ENCODE measurements at places on chromosomes 6 and 20.
A peak's percentile ranks its signal among the peaks of the same experiment; 100 is the strongest.

DNA sequence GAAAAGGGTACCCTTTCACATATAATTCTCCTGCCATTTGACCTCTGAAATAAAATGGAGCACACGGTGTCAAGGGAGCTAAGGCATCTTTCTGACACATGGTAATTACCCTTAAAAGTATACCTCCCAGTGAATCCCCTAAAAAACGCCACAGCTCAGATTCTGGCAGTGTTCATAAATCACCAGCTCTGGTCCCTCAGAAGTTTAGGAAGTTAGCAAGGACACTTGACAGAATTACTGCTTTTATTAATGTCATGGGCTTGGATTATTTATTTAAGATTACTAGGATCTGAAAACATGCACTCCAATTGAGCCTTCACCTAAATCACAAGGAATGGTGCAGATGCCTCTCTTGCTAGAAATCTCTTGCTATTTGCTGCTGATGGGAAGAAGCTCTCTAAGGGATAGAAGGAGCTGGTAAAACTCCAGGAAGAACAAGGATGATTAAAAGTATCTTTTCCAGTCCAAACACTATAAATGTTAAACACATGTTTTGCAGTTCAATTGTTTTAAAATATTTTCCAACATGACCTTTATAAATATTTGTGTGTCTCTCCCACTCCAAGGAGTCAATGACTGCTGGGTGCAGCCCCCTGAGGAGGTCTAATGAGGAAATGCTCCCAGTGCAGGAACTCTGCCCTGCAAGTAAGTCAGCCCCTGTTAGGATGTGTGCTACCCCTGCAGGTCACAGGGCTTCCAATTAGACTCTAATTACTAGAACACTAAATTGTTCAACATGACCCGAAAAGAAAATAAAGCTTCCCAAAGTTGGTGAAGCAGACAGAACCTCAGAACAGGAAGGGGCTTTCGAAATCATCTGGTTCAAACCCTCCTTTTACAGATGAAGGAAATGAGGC is 230.3 kb downstream of the TFAP2A start:
- DNase-seq: peak; percentile 8

- peak; percentile 88 for DNase-seq
Measured at GRCh38 chr20:4014031-4014474, 1.3 kb downstream of the RNF24 start.

DNA sequence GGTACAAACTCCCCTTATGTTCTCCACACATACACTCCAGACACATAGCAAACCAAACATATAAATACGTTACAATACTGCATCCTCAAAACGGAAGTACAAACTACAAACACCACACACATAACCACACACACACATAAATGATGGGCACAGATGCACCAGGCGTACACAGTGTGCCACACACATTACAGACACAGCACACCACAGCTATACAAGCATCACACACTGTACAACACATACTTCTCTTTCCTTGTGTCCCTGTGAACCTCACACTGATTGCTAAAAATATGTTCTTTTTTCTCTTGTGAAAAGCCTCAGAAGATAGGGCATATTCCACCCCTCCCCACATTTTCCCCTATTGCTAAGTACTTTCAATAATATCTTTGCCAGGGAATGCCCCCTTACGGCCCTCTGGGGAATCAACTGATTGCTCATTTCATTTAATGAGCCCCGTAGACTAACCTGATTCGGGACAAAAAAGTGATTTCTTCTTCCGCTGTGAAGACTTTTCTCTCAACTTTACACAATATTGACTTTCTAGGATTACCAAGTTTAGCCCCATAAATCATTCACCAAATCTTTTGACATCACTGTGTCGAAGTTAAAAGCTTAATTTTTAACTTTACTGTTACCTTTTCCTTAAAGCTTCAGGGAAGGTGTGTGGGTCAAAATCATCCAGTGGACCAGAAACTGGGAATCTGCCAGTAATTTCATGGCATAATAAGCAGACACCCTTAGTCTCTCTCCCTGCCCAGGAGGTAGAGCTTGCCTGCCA is at the start of gene SLC17A1:
TSS of gene SLC17A1 (minus strand) at position 521 of the 775 bp plus-strand sequence. CDS start 1,495 bp downstream, outside the sequence.
- no peak for DNase-seq

DNA sequence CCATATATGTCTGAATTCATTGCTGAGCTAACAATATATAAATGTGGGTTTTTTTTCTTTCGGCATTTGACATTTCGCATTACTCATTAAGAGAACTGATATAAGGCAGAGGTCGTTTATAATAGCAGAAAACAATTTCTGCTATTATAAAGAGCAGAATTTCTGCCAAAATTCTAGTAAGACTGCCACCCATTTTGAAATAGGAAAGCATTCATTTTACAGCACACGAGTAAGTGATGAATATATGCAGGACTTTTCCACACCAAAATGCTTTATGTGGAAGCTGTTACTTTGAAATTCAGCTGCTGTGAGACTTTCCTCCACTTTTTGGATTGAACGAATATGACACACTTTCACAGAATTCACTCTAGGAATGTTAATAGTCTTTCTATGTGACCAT is 610.9 kb upstream of the MAN1A1 start:
- no peak for DNase-seq

DNA sequence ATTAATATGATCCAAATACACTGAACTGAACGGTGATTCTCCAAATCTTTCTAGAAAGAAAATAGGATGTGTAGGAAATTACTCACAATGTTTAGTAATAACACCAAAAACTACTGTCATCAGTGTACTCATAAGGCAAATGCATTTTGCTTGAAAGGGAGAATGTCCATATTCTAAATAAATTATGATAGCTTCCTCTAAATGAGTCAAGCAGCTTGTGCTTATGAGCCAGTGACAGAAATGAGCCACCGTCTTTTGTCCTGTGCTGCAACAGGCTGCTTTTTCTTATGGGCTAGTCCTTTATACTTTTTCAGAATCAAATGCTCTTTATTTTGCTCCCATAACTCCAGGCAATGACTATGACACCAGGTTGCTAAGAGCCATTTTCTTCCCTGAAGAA is 4.5 kb upstream of the ZNF451 start:
- no peak for DNase-seq

DNA sequence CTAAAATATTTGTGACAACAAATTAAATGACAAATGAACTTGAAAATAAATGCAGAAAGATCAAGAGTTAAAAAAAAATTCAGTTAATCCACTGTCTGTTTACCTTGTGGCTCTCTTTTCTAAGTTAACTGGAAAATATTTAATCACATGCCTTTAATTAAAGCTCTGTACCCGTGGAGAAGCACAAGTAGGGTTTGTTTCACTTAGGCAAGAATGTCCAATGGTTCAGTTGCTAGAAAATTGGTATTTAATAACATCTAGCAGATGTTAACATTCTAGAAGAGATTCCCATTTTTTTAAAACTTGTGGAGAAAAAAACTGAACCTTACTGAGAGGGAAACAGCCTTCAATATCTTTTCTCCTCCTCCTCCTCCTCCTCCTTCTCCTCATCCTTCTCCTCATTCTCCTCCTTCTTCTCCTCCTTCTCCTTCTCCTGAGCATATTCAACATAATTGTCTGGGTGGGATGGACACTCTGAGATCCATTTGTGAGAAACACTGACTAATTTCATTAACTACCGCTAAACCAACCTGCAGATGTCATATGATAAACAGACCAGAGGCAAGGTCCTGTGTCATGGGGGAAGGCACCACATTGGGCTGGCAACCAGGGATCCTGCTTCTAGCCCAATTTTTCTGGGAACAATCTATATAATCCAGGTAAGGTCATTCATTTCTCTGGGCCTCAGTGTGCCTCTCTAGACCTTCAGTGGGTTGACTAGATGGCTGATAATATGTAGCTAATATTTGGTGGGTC is 44.1 kb upstream of the AKIRIN2 start:
- DNase-seq: no peak

DNA sequence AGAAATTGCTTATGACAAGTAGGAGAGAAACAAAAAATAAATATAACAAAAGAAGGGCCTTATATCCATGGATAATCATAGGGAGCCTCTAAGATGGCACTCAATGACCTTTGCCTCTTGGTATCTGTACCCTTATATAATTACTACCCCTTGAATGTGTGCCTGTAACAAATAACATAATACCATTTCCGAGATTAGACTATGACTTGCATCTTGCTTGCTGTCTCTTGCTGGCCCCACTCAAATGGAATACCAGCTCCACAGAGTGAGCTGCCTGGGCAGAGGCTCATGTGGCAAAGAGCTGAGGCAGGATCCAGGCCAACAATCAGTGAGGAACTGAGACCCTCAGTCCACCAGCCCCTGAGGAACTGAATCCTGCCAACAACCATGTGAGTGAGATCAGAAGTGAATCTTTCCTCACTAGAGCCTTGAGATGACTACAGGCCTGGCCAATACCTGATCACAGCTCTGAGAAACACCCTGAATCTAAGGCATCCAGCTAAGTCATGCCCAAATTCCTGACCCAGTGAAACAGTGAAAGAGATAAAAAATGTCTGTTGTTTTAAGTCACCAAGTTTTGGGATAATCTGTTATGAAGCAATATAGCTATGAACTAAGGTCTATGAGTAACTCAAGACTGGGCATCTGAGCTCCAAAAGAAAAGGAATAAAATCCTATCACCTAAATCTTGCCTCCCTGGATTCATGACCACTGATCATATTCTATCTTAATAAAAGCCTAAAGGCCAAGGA is 5.5 kb downstream of the KATNA1 start:
- DNase-seq: no peak

GRCh38 chr6:41705996-41706835 is 29.2 kb downstream of the TFEB start:
- DNase-seq: peak; percentile 69

DNA sequence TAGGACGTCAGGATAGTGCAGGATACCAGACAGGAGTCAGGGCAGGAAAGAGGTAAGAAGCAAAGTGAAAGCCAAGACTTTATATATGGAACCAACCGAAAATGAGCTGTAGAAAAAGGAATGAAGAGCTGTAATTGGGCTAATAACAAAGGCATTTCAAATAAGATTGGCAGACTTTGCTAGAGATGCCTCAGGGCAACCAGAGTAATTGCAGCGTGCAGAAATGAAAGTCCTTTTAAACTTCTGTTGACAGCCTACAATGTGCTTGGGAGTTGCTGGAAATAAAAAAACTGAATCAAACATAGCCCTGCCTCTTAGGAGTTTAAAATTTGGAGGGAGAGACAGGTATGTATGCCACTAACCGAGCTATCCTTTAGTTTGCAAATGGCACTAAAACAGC is 56.4 kb upstream of the NKX2-4 start:
- no peak for DNase-seq

- DNase-seq: no peak
Measured at GRCh38 chr6:44034931-44035345, 92.3 kb downstream of the MRPL14 start.

DNA sequence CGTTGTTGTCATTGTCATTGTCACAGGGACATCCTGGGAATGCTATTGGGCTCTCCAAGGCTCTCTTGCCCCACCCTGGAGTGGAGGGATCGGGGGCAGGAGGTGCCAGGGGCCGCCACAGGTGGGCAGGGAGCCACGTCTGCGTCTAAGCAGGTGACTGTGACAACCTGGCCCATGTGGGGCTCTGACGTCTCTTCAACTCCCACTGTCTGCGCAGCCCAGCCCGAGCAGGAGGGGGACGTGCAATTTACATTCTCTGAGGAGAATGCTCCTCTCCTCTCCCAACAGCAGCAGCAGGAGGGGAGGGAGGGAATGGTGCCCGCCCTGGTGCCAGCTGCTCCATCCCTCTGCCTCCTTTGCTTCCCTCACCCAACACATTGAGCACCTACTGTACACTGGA is 50.1 kb downstream of the GRM4 start:
- DNase-seq: no peak

DNA sequence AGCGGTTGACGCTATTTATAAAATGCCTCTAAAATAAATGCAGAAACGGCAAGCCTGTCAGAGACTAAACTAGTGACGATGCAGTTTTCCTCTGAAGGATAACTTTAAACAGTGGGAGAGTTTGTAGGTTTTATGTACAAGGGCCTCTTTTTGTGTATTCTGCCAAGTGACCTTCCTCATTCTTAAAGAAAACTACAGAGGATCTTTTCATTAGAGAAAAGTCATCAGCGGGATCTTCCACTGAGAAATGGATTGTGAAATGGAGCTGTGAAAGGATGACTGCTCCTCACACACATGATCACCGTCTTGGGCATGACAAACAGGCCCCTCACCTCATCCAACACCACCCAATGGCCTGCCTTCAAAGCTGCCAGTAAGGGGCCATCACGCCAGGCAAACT is 89.0 kb upstream of the LYRM2 start:
- no peak for DNase-seq

GRCh38 chr20:32621071-32621890 is 36.1 kb upstream of the NOL4L start:
- no peak for DNase-seq

GRCh38 chr6:15458021-15458459 is 204.8 kb downstream of the DTNBP1 start:
- no peak for DNase-seq

DNA sequence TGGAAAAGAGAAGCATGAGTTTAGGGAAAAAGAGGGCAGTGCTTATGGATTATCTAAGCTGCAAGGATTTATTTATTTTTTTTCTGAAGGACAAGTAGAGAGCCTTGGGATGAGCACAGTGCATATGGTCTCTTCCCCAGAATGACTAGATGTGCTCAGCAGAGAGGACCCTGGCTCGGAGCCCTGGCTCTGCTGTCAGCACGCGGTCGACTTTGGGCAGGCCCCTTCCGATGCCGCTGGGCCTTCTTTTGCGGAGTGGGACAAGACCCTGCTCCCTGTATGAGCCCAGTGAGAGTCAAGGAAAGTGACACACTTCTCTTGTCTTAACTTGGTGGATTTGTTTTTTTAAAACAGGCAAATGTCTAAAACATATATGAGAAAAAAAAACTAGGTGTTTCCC is 51.4 kb downstream of the LRRC1 start:
- DNase-seq: no peak

GRCh38 chr20:23050076-23050838 is 785 bp upstream of the THBD start:
- no peak for DNase-seq

GRCh38 chr20:12970372-12970821 is 38.4 kb upstream of the SPTLC3 start:
- peak; percentile 25 for DNase-seq

GRCh38 chr20:20668639-20669038 is 43.8 kb downstream of the RALGAPA2 start:
- no peak for DNase-seq

GRCh38 chr20:46169245-46170171 is 51.4 kb downstream of the CD40 start:
- DNase-seq: no peak

GRCh38 chr6:149895833-149896271 is 2.1 kb downstream of the RAET1E start:
- DNase-seq: peak; percentile 90

- DNase-seq: no peak
Measured at GRCh38 chr6:383856-384255, 7.7 kb upstream of the IRF4 start.

DNA sequence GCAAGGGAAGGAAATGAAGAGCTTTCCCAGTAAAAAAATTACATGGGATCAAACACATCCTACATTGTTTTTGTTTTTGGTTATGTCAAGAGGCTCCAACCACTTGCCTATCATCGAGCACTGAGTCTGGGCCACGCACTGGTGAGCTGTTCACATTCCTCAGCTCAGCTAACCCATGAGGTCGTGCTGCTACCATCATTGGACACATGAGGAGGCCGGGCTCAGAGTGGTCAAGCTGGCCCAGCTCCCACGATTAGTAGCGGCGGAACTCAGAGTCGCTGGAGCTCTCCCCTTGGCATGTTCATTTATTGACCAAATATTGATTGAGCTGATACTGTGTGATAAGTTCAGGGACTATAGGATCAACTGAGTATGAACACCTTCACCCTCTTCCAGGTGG is 164.9 kb downstream of the CDH26 start:
- no peak for DNase-seq

Data from A172 (cell line).